Upper lobe of left lung (tissue), 6 donors: ENCODE measurements at places on chromosomes 1 and 21.

GRCh38 chr21:37848721-37849490 lies 67.4 kb downstream of the KCNJ6 start:
- DNase-seq: no peak

GRCh38 chr1:112298558-112298957 lies 97.5 kb upstream of the CTTNBP2NL start:
- no peak for DNase-seq

GRCh38 chr1:234997201-234997895 lies 131.3 kb downstream of the TOMM20 start:
- peak; percentile 94 for DNase-seq

DNA sequence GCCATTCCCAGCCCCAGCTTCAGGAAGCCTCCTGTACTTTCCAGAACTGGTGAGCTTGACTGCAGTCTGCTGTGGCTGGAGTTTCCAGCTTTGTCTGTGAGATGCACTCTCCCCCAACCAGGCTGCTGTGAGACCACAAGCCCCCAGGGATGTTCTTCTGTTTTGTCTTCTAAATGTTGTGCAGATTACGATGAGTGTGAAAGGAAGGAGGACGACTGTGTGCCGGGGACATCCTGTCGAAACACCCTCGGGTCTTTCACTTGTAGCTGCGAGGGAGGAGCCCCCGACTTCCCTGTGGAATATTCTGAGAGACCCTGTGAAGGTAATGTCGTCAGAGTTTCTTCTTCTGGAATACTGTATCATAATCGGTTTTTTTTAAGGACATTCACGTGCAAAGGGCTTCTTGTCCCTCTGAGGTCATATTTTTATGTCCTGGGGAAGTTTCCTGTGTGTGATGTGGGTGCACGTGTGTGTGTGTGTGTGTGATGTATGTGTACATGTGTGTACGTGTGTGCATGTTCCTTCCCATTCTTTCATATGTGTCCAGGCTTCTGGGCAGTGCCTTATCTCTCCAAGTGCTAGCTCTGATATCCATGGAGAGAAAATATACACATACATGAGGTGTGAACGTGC lies 49.9 kb downstream of the UMODL1 start:
- no peak for DNase-seq

DNA sequence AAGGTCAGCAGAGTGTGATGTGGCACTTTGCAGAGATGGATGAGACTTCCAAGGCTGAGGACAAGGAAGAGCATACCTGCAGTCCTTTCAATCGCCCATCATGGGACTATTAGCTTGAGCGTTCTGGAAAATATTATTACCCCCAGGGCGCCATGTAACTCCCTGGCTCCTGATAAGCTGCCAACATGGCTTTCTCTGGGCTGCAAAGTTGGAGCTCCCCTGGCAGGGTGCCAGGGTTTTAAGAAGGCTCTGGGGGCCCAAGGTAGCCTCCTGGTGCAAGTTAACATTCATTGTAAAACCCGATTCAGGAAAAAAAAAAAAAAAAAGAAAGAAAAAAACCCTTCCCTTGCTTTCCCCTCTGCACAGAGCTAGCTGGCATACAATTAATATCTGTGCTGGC lies 196.7 kb downstream of the PBX1 start:
- DNase-seq: no peak

DNA sequence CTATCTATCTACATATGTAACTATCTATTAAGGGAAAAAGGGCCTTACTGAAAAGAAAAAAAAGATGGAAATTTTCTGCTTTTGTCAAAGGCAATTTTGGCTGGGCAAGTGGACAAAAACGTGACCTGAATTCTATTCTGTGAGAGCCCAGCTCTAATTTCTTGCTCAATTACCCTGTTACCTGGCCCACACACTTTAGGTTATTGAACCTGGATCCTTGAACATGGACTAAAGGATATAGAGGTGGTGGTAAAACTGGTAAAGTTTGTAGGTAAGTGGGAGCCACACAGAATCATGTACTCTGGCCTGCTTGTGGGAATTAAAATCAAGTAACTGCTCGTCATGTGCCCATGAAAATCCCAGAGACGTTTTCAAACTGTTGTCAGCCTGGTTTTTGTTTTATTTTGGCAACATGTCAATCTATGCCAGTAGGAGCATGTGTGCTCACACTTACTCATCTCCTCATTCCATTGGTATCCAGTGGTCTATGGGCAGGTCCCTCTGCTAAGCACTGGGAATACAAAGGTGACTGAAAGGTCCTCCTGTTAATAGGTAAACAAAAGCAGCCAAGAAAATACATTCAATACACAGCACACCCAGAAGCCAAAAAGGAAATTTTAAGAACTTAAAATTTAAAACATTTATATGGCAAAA lies 113.7 kb upstream of the WARS2 start:
- DNase-seq: no peak

DNA sequence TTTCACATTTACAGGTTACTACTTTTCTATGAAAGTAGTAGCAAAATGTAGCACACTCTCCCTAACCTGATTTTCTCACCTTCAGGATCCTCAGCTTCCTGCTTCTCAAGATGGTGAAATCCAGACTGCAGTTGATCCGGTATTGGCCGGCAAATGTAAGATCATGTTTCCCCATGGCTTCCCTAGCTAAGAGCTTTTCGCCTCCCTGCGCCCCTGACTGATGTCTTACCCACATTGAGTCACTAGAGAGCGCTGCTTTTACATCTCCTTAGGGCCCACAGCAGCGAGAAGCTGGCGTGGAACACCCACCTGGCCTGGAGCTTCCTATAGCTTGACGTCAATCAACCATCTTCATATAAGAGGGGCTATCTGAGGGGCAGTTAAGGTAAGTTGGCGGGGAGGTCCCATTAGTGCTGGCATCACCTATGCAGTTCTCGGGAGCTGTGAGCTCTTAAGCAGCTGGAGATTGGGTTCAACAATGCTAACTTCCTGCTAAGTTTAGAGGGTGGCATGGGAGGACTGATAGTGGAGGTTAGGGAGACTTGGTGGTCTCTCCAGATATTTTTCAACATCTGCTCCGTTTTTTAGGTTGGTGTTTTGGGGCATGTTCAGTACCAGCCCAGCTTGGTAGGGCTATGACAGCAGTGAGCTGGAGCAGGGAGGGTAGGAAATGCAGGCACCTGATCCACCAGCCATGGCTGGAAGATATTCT lies 5.5 kb downstream of the PTPN7 start:
- DNase-seq: peak; percentile 84

DNA sequence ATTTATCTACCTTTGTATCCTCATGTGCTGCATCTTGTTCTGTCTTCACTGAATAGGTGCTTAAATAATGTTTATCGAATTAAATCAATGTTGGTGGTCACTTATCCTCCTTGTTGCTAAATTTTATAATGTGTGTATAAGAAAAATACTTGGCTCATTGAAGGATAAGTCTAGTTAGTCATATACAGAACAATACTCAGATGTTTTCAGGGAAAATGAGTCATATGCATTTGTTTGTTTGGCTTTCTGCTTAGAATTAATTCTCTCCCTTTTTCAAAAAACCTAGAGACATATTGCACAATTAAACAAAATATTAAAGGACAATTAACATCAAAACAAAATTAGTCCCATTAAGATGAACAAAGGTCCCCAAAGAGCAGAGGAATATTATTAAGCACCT lies 89.0 kb downstream of the UBE2U start:
- no peak for DNase-seq

DNA sequence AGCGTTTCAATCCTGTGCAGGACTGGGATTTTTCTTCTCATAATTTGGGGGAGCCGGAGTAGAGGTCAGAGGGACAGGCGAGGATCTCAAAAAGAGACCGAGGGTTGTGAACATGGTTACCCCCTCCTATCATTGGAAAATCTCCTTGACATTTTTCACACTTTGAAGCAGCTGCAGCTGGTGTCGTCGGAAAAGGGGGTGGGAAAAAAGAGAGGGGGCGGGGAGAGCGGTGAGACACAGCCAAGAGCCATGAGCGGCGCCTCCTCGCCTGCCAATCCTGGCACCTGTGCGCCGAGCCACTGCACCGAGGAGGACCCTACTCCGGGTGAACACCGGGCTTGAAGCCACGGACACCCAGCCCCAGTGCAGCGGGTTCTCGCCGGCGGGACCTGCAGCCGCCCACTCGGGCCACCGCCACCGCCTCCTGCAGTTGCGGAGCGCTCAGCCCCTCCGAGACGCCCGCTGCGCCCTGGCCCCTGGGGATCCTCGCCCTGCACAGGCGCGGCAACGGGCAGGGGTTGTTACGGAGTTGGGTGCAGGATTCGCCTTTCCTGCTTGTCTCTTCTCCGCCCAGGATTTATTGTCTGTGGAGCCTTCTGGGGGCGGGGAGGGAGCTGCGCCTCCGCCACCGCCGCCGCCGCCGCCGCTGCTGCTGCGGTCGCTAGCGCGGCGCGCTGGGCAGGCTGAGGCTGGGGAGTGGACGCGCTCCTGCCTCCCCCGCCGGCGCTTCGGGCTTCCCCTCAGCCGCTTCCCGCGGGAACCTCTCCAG lies at the start of gene LRRC7:
Gene LRRC7, plus strand, starts transcription at position 271 of the 769 bp plus-strand sequence. CDS start 718 bp downstream, outside the sequence.
- peak; percentile 84 for DNase-seq

DNA sequence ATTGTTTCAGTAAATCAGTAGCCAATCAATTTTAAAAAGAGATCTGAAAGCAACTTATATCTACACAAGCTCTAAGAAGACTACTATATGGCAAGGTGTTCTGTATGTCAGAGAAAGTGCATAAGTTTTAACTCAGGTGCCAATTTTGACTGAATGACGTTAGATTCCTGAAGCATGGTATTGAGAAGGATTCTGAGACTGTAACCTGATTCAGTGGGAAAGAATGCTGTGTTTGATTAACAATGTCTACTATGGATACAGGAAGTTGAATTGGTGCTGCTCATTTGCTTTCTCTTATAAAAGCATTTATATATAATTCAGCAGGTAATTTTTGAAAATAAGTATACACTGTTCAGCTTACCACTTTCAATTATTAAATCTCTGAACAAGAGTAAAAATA lies 156.3 kb downstream of the PAPPA2 start:
- DNase-seq: no peak

DNA sequence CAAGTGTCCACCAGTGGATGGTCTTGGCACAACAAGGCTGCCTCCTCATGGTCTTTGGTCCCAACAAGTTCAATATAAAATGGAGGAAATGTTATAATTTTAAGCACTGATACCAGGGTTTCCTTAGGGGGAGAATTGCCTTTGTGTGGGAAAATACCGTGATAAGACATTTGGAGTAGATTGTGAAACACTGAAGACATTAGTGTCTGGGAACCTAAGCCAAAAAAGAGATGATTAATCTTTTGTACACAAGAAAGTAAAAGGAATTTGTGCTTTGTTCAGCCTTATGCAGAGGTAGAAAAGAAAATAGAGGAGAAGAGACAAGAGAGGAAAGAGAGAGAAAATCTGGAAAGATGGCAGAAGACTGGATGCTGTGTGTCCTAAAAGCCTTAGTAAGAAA lies 36.1 kb downstream of the ST6GALNAC3 start:
- no peak for DNase-seq

- DNase-seq: no peak
These were observed 76.0 kb downstream of the DMRTB1 start for GRCh38 chr1:53535226-53535625.

DNA sequence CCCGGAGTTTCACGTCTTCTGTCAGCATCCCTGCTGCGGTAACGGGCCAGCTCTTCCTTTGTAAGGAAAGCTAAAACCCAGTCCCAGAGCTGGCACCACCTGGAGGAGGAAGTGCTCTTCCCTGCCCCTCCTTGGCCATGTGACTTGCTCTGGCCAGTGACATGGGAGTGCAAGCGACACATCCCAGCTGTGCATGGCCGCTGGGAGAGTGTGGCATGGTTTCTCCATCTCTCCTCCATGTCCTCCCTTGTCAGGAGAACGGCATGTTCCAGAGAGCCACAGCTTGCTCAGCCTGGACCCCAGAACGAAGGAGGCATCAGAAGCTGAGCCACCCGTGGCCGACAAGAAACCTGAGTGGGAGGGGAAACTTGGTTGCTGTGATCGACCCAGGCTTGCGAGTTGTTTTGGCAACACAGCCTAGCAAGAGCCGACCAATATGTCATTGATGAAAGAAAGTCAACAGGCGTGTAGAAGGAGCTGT lies 2.7 kb upstream of the PRXL2B start:
- DNase-seq: peak; percentile 79

GRCh38 chr1:117001254-117001927 lies at the start of gene CD101:
Gene CD101 (plus strand): TSS chr1:117001760. CDS start chr1:117001818, 58 bp downstream.
- DNase-seq: no peak
